ENCODE measurements at places on chromosomes 3 and 15.
A peak's percentile ranks its signal among the peaks of the same experiment; 100 is the strongest.

DNA sequence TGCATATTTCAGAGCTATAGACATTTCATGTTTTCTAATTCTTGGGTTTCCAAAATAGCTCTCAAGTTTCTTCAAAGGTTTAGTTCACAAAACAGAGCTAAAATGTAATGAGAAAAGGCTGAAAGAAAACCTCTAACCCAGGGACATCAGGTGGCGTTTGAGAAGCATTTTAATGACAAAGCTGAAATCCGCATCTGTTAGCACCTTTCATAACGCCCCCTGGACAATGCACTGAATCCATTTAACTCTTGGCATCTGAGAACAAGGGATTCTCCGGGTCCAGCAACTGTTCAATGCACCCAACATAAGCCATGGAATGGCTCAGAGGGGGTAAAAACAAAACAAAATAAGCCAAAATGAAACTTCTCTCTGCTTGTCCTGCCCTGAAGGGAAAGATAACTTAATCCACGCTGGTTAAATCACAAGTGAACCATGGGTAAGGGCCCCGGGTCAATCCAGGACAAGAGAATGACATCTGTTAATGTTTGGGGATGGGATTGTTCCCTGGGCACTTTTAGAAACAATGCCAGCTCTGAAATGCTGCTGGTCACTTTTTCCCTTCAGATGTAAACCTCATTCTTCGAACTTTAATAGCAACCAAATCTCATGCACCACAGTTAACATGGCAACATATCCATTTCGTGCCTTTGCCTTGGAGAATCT lies 466.2 kb upstream of the ADAMTS9 start:
- DNase-seq: no peak

- no peak for DNase-seq
Observed at GRCh38 chr3:119598410-119599098, 869 bp downstream of the PLA1A start.

DNA sequence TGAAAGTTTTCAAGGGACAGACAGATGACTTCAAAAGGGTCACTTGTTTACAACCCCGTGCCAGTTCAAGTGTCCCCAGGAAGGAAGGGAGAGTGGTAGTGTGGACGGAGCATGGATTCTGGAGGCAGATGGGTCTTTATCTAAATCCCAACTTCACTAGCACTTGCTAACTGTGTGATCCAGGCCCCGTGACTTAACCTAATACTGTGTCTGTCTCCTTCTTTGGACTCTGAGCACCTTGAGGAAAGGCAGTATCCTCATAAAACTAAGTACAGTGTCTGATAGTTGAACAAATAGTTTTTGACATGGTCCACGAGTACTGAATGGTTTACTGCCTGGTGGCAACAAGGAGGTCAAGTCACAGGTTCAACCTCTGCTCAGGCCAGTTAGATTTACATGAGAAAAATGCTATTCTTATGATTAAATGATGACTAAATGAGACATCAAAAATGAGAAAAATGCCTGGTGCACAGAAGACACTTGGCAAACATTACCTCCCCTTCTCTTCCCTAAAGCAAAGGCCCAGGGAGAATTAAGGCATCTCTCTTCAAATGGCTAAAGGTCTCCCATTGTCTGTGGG lies 48.9 kb downstream of the ABCC5 start:
- DNase-seq: no peak

DNA sequence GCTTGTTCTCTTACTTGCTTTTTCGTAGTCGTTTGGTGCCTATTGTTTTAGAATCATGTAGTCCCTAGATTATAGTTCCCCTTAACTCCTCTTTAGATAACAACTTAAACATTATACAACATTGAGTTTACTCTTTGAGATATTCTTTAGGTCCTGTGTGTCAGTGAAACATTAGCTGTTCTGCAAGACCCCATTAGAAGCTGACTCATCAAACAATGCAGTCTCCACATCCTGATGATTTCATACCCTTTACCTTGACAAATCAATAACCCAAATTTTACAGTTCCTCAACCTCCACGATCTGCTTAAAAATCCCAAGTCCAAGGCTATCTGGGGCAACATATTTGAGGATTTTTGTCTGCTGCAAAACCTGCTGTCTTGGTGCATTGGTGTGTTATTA lies 582.9 kb downstream of the NSUN3 start:
- no peak for DNase-seq

GRCh38 chr3:37864904-37865303 lies 3.2 kb downstream of the CTDSPL start:
- DNase-seq: no peak

DNA sequence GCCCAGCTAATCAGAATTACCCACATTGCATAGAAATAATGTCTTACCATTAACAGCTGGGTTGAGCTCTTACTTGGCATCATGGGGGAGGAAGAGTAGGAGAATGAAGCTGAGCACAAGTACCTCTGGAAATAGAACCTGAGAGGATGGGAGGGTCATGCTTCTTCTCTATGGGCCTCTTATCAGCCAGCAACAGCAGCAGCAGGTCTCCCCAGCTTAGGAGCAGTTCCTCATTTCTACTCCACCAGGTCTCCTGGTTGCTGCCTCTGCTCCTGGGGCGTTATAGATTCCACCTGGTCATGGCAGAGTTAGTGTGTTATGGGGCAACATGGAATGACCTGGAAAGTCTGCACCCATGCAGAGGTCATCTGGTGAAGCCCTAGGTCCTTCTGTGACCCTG lies 3.4 kb downstream of the FSD2 start:
- no peak for DNase-seq

GRCh38 chr15:70501121-70501727 lies 262.1 kb downstream of the UACA start:
- no peak for DNase-seq

DNA sequence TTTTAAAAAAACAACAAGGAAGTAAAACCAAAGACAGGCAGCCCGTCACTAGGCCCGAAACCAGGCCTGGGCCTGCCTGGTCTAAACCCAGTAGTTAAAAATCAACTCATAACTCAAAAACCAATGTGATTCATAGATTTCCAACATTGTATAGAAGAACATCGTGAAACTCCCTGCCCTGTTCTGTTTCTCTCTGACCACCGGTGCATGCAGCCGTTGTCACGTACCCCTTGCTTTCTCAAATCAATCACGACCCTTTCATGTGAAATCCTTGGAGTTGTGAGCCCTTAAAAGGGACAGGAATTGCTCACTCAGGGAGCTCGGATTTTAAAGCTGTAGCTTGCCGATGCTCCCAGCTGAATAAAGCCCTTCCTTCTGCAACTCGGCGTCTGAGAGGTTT lies 89.5 kb downstream of the DCLK3 start:
- no peak for DNase-seq

DNA sequence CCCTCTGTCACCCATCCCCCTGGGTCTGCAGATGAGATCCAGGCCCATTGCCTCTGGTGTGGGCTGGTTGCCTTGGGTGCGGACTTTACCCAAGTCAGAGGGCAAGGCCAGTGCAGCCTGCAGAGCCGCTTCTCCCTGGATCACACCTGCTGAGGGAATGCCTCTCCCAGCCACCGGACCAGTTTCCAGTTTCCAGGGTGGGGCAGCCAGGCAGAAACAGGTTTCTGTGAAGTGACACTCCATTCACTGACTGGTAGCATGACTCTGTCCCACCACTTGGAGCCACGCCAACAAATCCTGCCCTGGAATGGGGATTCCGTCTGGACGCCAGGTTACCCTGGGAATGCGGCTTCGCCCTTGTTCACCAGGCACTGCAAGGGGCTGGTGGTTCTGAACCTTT lies 30.0 kb downstream of the PAQR5 start:
- no peak for DNase-seq

DNA sequence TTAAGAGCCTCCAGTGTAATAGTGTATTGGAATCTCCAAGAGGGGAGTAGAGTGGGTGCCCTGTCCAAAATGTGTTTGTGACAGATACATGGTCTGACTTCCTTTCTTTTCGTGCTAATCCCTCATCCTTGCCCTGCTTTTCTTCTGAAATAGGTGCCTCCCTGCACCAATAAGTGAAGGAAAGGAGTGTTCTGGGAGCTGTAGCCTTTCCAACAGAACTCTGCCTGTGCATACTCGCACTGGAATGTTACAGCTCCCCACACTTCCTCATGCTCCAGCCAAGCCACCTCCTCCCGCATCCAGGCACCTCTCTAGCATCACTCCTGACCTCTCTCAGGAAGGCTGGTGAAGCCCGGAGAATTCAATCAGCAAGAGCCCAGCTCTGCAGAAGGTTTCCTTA lies 478.0 kb downstream of the GABRG3 start:
- peak; percentile 55 for DNase-seq

- DNase-seq: no peak
Observed at GRCh38 chr3:29540544-29540943, 259.7 kb downstream of the RBMS3 start.

- no peak for DNase-seq
Observed at GRCh38 chr3:112531358-112531781, 30.4 kb downstream of the ATG3 start.

Data from right hindlimb (tissue), 1 donor.